ENCODE measurements at places on chromosomes 3 and 15.

- no peak for DNase-seq
Measured at GRCh38 chr3:78858910-78859309, 908.9 kb downstream of the ROBO1 start.

GRCh38 chr3:31918179-31919150 is 62.6 kb downstream of the OSBPL10 start:
- DNase-seq, result no peak

DNA sequence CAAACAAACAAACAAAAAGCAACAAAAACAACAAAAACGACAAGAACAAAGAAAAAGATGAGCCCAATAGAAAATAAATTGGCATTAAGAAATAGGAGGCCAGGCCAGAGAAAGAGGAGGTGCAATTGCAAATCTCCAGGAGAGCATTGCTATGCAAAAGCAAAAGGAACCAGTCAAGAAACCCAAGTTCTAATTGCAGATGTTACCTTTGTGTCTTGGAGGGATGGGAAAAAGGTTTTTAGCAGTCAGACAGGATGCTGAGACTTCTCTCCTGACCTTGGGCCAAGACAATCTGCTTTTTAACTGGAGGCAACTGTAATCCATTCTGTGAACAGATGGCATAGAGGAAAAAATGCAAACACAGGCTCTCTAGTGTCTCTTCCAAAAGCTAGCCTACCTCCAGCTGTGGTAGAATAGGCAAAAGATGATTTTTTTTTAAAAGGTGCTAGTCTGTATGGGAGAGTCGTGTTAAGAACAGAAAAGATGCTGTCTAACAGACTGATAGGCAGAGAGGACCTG is 56.4 kb downstream of the LSAMP start:
- no peak for DNase-seq

DNA sequence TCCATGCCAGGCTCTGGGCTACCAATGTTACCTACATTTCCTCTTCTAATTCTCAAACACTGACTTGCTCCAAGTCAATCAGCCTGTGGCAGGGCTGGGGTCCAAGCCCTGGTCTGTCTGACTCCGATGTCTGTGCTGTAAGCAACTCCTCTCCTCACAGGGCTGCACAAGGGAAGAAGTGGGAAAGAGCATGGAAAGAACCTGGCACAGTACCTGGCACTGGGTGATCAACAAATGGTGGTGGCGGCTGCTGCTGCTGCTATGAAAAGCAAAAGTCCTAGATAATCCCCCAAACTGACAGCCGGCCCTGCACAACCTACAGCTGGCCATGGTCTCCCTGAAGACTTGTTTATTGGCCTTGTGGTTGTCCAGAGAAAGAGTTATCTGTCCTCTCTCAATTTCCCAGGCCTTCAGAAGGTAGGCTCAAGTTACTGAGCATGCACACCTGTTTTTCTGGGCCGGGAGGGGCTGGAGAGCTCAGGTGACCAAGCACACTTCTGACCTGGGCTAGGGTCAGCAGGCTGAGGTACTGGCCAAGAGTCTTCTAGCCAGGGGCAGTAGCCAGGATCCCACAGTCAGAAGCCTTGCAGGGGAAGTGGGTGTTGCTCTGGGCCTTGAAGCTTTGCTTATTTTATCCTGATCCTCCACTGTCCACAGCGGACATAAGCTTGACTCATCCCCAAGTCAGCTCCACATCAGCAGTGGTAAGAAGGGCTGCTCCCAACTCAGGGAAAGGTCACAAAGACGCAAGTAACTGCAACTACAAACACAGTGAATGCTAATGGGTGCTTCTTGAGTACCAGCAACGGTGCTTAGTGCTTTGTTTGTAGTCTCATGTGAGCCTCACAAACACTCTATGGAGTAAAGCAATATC is 35.3 kb upstream of the KY start:
- no peak for DNase-seq

GRCh38 chr3:55407426-55407820 is 79.7 kb downstream of the WNT5A start:
- DNase-seq, result no peak

DNA sequence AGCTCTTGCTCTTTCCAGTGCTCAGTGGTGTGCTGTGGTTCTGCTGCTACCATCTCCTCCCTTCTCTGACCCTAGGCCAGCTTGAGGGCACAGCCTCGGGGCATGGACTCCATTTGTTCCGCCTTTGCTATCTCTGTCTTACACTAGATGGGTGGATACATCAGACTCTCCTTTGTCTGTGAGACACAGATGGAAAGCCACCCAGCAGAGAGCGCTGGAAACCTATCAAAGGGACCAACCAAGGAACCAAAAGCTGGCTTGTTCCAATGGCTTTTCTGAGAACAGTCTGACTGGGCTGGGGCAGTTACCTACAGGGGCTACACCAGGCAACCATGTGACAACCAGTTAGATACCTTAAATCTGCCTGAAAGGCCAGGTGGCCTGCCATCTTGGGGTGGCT is 63.8 kb downstream of the NPTN start:
- DNase-seq, result no peak

GRCh38 chr3:150384296-150385212 is 23.5 kb upstream of the TSC22D2 start:
- peak; percentile 47 for DNase-seq

DNA sequence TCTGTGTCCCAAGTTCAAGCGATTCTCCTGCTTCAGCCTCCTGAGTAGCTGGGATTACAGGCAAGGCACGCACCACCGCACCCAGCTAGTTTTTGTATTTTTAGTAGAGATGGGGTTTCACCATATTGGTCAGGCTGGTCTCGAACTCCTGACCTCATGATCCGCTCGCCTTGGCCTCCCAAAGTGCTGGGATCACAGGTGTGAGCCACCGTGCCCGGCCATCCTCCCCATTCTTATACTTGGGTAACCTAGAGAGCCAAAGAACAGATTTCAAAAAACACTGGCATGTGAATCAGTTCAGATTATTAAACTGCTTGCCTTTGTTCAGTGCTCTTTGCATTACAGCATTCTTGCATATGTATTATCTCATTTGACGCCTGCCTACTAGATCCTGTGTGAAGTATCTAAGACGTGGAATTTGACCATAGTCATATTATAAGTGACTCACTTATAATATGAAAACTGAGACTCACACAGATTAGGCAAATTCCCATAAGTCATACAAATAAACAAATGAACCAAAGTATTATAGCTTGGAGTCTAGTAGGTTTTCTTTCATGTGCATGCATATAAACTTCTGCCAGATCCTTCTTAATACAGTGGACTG is 123.5 kb downstream of the UNC13C start:
- DNase-seq, result no peak

DNA sequence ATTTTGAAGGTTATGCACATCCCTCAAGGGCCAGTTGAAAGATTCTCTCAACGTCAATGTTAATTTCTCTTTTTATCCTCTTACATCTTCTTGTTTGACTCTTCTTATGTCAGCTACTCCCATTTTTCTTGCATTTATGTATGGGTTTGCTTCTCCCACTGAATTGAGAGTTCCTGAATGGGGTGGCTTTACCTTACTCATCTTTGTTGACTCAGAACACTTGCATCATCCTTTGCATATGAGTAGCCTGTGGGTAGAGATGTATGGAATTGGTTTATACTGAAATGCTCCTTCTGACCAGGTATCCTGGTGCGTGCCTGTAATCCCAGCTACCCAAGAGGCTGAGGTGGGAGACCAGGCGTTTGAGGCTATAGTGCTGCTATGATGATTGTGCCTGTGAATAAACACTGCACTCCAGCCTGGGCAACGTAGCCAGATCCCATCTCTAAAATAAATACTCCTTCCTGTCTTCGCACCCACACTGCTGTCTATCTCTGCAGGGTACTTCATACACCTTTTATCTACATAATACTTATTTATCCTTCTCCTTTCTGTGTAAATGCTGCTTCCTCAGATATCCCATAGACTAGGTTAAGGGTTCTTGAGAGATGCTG is 123.6 kb upstream of the DPH6 start:
- no peak for DNase-seq

GRCh38 chr3:188108703-188109412 is 45.1 kb upstream of the LPP start:
- no peak for DNase-seq

GRCh38 chr3:160170409-160171370 is 54.5 kb upstream of the C3orf80 start:
- no peak for DNase-seq

- no peak for DNase-seq
Measured at GRCh38 chr15:100336061-100336460, 5.7 kb downstream of the ADAMTS17 start.

GRCh38 chr3:6526321-6526720 is 334.6 kb upstream of the GRM7 start:
- no peak for DNase-seq

- DNase-seq, result no peak
Measured at GRCh38 chr15:34331809-34332208, 5.8 kb downstream of the SLC12A6 start.

- DNase-seq, result no peak
Measured at GRCh38 chr3:83248454-83248853, 1487.0 kb upstream of the GBE1 start.

- DNase-seq, result no peak
Measured at GRCh38 chr3:71468311-71469137, 115.0 kb downstream of the FOXP1 start.

DNA sequence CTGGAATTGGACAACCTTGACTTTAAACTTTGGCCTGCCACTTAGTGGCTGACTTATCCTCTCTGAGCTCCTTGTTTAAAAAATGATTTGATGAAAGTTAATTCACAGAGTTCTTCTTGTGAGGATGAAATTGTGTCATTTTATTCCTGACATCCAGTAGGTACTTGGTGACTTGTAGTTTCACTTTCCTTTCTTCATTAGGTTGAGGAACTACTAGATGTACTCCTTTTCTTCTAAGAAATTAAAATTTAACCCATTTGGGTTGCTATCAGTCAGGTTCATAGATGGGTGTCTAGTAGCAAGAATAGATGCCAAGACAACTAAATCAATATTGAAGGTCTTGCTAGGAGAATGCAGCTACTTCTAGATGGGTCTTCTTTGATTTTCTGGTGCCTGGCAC is 5.2 kb downstream of the NR1D2 start:
- DNase-seq, result no peak

DNA sequence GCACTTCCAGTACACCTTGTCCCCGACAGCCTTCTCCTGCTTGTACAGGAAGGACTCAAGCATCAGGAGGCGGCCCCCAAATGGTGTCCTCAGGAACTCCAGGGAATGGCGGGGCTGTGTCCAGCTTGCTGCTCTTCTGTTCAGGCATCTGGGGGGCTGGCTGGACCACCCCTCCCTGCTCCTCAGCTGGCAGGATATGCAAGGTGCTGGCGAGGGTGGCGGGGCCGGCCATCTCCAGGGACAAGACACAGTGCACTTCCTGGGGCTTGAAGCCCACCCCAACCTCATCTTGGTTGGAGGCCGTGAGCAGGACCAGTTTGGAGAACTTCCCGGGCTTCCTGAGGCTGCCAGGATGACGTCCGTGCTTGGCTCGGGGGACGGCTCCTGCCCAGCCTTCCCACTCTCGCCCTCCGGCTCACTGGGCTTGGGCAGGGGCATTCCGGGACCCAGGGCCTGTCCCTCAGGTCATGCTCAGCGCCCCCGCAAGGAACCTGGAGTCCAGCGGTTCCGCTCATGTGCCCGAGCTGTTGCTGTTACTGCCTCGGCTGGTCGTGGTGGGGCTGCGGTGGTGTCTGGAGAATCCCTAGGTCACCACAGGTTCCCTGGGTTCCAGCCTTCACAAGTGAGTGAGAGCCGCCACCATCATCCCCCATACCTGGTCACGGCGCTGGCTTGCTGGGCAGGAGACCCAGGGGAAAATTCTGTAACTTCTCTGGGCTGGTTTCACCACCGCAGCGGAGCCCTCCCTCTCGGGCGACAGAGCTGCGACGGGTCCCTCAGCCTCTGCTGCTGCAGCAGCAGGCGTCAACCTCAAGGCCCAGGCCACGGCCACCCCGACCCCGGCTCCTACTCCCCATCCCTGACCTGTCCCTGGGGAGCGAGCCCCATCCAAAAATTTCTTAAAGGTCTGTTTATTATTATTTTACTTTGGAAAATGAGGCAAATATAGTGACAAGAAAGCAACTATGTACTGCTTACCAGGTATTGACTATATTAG is 82.8 kb upstream of the FXR1 start:
- no peak for DNase-seq

GRCh38 chr3:139317660-139318430 is 26.0 kb upstream of the MRPS22 start:
- DNase-seq, result no peak

DNA sequence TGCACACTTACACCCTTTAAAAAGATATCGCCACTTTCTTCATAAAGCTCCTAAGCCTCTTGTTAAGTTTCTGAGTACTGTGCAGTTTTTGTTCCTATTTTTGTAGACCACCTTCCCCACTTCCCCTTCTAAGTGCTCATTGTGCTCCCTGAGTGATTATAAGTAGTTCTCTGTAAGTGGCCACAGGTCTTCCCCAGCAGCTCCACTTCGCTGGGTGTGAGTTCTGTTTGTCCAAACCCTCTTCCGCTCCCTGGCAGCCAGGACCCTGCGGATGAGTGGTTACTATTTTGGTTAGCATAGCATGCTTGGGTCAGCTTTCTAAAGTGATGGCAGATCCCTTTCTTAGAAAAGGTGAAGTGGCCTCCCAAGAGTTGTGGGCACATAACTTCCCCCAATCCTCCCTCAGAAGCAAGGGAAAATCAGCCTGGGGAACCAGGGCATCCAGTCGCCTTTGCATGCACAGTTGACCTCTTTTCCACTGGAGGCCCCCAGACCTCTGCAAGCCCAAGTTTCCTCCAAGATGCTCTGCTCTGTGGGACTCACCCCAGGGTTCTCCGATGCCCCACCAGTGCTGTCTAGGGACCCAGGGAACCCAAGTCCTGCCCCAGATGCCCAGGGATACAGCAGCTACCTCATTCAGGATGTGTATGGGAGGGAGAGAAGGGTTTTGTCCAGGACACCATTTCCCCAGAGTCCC is 69.6 kb downstream of the ATP10A start:
- no peak for DNase-seq

GRCh38 chr3:105480768-105481167 is 114.1 kb downstream of the ALCAM start:
- no peak for DNase-seq

DNA sequence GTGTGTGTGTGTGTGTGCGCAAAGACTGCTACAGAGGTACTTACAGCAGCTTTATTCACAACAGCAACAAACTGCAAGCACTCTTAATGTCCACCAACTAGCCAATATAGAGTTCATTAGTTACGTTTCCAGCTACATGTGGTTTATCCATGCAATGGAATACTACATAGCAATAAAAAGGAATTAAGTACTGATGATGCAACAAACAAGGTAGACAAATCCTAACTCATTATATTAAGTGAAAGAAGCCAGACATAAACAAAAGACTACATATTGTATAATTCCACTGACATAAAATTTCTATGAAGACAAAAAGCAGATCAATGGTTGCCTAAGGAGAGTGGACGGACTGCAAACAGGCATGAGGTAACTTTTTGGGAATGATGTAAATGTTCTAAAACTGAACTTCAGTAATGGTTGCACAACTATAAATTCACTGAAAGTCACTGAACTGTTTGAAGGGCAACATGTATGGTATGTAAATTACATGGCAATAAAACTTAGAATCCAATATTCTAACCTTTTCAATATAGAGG is 433.7 kb downstream of the SHQ1 start:
- DNase-seq, result no peak

- no peak for DNase-seq
Measured at GRCh38 chr15:100147828-100148227, 193.9 kb downstream of the ADAMTS17 start.

- peak; percentile 68 for DNase-seq
Measured at GRCh38 chr3:29312960-29313452, 32.1 kb downstream of the RBMS3 start.

GRCh38 chr15:89368566-89369223 is 34.1 kb upstream of the POLG start:
- DNase-seq, result no peak

GRCh38 chr3:102478160-102478559 is 43.3 kb downstream of the ZPLD1 start:
- DNase-seq, result no peak
